ENCODE measurements at places on chromosomes 7 and 10. TPM values are rescaled to one million over a fixed set of nuclear protein-coding genes. Genes with fewer than 3 reads are reported as not detected.
A peak's percentile ranks its signal among the peaks of the same experiment; 100 is the strongest.

DNA sequence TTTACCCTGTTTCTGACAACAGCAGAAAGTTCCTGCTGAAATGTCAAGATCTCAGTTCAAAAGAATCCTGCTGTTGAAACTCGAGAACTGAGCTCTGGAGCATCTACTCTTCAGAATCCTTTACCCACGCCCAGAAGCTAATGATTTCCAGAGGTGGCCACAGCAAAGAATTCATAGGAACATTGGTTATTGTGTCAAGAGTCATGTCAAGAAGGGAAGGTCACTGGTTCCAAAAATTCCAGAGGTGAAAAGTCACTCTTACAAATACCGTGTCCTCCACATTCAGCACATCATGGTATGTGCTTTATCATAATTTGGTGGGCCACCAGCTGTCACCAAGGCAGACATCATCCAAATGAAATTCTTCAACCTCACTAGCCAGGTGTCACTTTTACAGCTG lies 394.4 kb upstream of the NPVF start:
- DNase-seq = no peak

PTPRN2 gene
- polyA plus RNA-seq = 0.78 TPM

DNA sequence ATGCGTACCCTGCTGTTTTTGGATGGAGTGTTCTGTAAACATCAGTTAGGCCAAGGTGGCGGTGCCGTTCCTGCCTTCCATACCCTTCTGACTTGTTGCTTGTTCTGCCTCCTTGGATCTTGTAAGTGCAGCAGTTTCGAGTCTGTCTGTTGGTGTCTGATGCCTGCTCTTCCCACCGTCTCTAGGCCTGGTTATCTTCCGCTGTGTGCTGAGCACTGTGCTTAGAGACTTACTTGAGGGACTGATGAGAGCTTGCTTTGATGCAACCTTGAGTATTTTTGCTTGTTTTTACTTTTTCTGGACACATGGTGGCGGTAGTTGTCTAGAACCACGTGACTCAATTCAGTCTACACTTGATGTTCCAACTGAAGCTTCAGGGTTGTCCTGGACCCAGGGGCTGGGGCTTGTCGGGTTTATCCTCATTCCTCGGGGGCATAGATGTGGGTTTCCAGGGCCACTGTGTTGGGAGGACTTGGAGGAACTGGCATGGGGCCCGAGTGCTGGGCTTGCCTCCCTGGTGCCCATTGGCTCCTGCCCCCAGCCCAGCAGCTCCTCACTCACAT lies 14.4 kb upstream of the SPRN start:
- peak; percentile 19 for DNase-seq

- DNase-seq = peak; percentile 6
Observed at GRCh38 chr10:132186488-132187429, at the start of gene DPYSL4. DPYSL4 (plus strand) TSS chr10:132186948; CDS start chr10:132187064, 116 bp downstream.

DNA sequence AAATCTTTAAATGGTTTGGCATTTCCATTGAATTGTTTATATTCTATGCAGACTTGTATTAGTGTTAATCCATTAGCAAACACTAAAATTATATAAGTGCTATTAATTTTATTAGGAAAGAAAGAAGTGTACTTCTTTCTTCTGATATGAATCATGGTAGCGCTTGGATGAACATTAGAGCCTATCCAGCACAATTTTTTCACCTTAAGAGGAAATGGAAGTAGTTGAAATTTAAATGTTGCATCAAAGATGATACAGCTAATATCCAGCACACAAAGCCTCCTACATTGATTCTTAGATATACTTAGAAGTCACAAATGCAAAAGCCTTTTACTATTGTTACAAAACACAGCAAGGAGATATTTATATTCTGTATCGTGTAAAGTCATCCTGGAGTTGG lies 174.5 kb downstream of the AHR start:
- DNase-seq = no peak

OR2A42 gene
- not detected for polyA plus RNA-seq

DNA sequence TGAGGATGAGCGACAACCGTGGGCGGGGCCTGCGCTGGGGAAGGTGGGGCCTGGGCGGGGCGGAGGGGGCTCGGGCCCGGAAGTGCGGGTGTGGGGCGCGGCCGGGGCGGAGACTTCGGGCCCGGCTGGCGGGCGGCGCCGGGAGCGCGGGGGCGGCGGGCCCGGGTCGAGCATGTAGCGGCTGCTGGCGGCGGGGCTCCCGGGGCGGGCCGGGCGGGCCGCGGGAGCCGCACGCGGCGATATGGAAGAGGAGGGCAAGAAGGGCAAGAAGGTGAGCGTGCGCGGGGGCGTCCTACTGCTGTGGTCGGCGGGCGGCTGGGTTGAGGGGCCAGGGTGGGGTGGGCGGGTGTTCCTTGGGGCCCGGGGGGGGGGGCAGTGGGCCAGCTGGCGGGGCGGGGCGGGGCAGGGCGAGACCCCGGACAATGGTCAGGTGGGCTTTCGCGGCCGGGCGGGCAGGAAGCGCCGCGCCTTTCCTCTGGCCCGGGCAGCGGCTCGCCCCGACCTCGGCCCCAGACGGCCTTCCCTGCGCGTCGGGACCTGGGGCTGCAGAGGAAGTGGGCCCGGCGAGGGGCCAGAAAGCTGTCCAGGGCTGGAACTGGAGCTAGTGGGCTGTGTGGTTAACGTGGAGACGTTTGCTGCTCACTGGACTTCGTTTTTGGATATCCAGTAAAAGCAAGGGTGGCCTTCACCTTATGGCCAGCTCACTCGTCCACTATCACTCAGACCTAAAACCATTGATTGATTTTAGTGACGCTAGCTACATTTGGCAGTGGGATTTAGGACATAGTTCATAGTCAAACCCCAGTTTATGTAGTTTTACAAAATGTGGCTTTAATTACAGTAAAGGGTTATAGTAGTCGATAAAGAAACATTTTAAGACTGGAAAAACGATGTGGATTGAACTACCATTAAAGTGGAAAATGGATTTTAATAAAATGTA lies at the start of gene CCM2:
CCM2 (plus strand) TSS at position 109 of the 940 bp plus-strand sequence; CDS start at position 242, 133 bp downstream.
- DNase-seq = peak; percentile 49

OR2A14 gene
- not detected for polyA plus RNA-seq

NPFFR1 gene
- polyA plus RNA-seq = not detected

ZNF488 gene
- polyA plus RNA-seq = 0.14 TPM

DNA sequence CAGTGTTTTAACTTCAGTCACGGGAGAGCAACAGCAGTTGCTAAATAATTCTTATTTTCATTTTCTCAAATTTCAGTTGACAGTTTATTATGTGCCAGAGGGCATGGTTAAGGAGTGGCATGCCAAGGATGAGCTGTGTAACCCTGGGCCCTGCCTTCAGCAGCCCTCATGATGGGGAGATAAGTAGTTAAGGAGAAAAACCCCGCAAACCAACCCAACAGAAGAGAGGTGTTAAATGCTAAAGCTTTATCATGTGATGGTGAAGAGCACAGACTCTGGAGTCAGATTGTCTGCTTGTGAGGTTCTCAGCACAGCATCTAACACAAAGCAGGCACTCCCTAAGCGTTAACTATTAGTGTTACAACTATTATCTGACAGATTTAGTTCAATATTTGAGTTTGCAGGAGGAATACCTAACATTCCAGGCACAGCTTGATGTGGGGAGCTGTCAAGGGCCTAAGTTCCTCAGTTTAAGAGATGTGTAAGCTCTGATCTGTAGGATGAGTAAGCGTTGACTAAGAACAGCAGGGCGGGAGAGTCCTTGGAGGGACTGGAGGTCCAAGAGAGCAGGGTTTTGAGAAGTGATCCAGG lies 29.6 kb downstream of the STAM start:
- no peak for DNase-seq

DNA sequence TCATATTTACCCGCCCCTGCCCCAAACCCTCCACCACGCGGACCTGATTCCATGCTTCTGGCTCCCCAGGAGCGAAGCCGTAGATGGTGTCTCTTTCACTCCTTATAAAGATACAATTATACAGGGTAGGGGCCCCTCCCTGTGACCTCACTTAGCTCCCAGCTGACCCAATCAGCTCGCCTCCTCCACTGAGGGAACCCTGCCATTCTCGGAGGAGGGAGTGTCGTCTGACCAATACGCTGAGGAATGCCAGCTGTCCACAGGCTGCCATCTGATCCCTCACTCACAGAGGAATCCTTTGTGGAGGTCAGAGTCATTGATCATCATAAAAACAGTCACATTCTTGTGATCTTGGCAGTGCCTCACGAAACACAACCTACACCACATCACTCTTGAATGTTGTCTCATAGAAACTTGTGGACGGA lies 67.5 kb upstream of the INSIG1 start:
- no peak for DNase-seq

DNA sequence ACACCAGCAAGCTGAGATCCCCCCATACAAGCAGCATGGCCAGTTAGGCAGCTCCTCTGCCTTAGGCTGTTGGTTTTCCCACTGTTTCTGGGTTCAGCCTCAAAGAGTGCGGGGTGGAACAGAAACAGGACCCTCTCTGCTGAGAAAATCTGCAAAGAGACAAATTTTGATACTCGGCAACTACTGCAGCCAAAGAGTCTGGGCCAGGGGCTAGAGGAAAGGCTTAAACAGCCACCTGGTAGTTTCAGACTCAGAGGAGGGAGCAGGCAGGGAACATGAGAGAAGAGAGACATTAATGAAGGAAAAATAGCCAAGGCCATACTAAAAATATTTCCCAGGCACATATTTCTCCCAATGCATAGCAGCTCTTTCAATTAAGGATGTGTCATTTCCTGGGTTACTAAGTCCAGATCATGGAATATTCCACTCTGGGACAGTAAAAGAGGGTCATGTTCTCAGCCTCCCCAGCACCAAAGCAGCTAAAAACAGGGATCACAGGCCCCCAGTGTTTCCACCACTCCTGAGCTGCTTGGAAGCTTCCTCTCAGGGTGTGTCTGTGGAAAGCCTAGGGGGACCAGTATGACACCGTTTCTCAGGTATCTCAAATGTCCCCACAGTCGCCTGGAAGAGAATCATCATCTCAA lies 29.8 kb downstream of the PDLIM1 start:
- no peak for DNase-seq

GRCh38 chr10:78992333-78992732 lies 76.4 kb upstream of the ZMIZ1 start:
- no peak for DNase-seq

- DNase-seq = no peak
Observed at GRCh38 chr10:7409732-7410168, 1.1 kb downstream of the SFMBT2 start.

HBP1 gene
- 43.4 TPM for polyA plus RNA-seq

- DNase-seq = no peak
Observed at GRCh38 chr7:98073047-98073446, 33.6 kb upstream of the LMTK2 start.

GRCh38 chr7:125383324-125383723 lies 453.7 kb upstream of the POT1 start:
- DNase-seq = no peak

RAPGEF5 gene
- polyA plus RNA-seq = 10.0 TPM

DNA sequence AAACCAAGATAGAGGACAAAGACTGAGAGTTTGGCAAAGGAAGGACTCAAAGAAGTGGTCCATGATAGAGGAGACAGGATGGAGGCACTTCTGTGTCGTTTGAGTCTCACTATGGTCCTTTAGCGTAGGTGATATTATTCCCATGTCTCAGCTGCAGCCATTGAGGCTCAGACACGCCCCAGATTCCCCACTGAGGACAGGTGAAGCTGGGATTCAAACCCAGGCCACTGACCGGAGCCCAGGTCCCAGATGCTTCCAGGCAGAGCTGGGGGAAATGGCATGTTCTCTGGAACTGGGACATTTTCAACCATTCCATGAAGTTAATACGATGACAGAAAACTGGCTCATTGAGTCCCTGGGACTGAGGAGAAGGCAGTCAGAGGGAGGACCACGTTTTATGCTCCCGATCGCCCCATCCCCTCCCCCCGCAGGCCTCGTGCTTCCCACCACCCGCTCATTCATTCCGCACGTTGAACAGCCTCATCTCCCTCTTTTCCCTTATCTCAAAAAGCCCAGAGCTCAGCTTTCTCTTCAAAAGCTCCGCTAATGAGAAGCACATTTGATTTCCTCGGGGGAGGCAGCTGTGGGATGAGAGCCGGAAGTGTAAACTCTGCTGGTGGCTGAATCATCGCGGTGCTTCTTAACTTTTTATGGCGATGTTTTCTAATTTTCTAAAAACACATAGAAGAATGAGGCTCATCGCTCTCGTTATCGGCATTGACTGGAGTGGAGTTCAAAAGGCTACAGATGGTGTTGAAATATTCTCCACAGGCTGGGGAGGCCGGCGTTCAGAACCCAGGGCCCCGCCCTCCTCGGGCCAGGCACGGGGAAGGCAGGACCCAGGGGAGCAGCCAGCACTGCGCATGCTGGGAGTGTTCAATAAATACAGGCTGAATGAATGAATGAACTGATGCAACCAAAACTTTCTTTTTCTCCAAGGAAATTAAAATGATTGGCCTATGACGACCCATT lies 64.0 kb downstream of the OAT start:
- peak; percentile 24 for DNase-seq

GRCh38 chr10:31157123-31158010 lies 125.7 kb upstream of the ZNF438 start:
- no peak for DNase-seq

- DNase-seq = peak; percentile 54
Observed at GRCh38 chr7:15554081-15554480, 7.7 kb downstream of the AGMO start.

GRCh38 chr7:41927380-41927779 lies 224.5 kb upstream of the INHBA start:
- DNase-seq = no peak

BEND7 gene
- polyA plus RNA-seq = 7.3 TPM

- no peak for DNase-seq
Observed at GRCh38 chr10:49435225-49435624, 39.3 kb upstream of the DRGX start.

- DNase-seq = no peak
Observed at GRCh38 chr7:129024125-129024524, 30.8 kb downstream of the TNPO3 start.

- DNase-seq = peak; percentile 83
Observed at GRCh38 chr7:143279186-143280098, 5.3 kb upstream of the TMEM139 start.

GRCh38 chr10:51083356-51083853 lies 9.1 kb downstream of the PRKG1 start:
- no peak for DNase-seq

AASS gene
- 7.9 TPM for polyA plus RNA-seq

OR6V1 gene
- not detected for polyA plus RNA-seq

DNA sequence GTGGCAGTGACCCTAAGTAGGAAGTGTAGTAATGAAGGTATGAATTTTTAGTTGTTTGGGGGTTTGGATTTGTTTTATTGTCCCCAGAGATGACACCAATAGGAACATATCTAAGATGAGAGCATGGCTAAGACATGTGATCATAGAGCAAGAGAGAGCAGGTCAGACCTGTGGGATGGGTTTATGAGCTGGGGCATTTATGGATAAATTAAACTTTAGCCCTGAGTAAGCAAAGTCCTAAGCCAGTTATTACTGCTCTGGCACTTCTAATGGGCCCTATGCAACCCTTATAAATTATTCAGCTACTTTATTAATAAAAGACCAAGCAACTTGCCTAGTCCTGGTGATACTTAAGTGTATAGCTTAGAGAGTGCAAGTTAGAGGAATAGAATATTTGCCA lies 85.1 kb downstream of the LRRC4 start:
- no peak for DNase-seq

CYP3A7 gene
- polyA plus RNA-seq = not detected

DNA sequence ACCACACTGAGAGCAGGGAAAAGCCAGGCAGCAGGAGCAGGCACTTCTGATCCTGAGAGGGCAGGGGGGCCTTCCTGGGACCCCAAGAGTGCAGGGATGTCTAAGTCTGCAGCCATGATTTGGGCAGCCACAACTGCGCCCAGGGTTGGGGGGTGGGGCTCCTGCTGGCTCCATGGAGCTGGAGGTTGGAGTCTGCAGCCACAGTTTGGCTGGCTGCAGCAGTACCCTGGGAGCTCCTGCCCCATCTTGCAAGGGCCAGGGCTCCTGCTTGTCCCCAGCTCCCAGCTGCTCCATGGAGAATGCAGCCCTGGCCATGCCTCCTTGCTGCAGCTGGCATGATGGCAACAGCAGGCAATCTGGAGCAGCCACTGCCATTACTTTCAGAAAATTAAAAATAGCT lies 679.7 kb upstream of the LRRTM3 start:
- no peak for DNase-seq

- DNase-seq = no peak
Observed at GRCh38 chr10:110277591-110277990, 27.1 kb downstream of the SMNDC1 start.

Measured in endothelial cell of umbilical vein (primary cell).